ENCODE measurements at places on chromosomes 3 and 15.

DNA sequence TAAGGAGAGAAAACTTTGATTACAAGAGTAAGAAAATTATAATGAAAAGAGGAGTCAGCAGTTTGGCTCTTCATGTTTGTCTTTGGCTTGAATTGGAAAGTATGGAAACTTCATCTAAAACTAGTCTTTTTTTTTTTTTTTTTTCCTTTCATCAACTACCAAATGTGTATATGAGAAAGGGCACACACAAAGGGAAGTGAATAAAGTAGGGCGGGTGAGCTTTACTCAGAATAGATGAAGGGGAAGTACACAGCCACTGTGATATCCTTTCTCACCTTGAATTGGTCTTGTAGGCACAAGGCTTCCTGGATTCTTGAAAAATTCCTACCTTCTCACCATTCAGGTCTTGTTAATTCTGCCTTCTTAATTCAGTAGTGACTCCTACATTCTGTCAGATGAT is 652.3 kb upstream of the KCNMB2 start:
- DNase-seq, result no peak

DNA sequence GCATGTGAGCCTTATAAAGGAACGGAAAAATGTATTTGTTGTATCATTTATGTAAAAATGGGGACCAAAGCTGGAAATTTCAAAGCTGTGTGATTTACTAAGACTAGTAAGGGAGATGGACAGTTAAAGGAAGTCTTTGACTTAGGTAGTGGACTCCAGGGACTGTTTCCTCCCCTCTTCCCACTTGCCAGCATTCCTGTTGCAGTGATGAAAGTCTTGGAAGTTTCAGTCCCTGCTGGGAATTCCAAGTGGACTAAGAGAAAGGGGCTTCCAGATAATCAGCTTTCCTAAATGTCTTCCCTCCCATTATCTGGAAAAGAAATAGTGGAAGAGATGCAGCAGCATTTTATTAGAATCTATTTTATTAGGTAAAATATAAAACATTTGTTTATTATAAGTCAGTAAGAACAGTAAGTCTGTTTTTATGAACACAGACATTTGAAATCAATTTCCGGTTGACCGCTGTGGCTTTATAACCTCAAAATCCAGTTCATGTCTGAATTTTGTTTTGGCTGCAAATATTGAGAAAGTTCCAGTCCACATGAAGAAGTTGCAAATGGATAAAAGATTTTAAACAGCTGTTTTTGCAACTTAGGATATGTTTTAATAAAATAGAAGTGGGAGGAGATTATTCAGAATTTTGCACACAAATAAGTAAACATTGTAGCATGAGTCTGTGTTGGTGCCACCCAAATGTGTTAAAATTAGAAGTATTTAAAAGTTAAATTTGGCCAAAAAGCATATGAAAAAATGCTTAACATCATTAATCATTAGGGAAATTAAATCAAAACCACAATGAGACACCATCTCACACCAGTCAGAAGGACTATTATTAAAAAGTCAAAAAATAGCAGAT is 141.8 kb downstream of the IL20RB start:
- DNase-seq, result no peak

DNA sequence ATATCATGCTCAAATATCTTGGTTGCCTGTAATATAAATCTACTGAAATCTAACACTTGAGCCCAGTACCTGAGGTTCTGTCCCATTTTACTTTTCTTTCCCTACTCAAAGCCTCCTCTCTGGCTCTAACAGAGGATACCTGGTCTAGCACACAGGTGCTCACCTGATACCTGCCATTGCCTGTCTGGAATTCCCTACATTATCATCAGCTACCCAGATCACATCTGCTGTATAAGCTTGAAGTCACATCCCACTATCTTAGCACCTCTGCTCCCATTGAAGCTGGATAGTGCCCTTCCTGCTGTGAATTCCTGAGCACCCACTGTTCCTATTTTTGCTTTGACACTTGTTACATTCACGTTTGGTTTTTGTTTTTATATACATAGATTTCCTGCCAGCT is 30.5 kb downstream of the GYG1 start:
- DNase-seq, result no peak

- no peak for DNase-seq
These were observed 33.0 kb downstream of the IL20RB start for GRCh38 chr3:136990826-136991225.

GRCh38 chr3:52136513-52136912 is 17.7 kb downstream of the POC1A start:
- DNase-seq, result no peak

GRCh38 chr3:58191361-58191991 is 19.3 kb downstream of the DNASE1L3 start:
- no peak for DNase-seq

- no peak for DNase-seq
These were observed 223.6 kb downstream of the WDR72 start for GRCh38 chr15:53535886-53536285.

GRCh38 chr3:106265704-106266103 is 396.9 kb upstream of the CBLB start:
- DNase-seq, result no peak

Measured in activated CD4-positive, alpha-beta T cell treated with anti-CD3 and anti-CD28 coated beads, Interleukin-2, amount 50 U/mL, for 24 hours (primary cell).